ENCODE measurements at places on chromosomes 5 and 9.

- no peak for DNase-seq
Observed at GRCh38 chr5:106827061-106827460, 843.7 kb downstream of the EFNA5 start.

- DNase-seq = no peak
Observed at GRCh38 chr9:3455717-3456116, 70.1 kb downstream of the RFX3 start.

DNA sequence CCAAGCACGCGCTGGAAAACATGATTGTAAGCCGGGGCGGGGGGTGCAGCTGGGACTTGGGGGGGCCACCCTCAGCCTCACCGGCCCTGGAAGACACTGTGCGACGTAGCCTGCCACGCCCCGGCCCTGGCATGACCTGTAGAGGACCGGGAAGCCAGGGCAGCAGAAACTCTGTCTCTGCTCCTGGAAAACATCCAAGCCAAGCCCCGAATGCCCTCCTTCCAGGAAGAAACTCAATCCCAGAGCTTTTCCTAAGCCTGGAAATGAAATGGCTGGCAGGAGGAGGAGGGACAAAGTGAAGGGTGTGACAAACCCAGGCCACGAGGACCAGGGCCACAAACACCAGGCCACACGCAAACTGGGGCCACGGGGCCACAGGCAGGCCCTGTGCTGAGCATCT lies 55.4 kb downstream of the KCNT1 start:
- no peak for DNase-seq

DNA sequence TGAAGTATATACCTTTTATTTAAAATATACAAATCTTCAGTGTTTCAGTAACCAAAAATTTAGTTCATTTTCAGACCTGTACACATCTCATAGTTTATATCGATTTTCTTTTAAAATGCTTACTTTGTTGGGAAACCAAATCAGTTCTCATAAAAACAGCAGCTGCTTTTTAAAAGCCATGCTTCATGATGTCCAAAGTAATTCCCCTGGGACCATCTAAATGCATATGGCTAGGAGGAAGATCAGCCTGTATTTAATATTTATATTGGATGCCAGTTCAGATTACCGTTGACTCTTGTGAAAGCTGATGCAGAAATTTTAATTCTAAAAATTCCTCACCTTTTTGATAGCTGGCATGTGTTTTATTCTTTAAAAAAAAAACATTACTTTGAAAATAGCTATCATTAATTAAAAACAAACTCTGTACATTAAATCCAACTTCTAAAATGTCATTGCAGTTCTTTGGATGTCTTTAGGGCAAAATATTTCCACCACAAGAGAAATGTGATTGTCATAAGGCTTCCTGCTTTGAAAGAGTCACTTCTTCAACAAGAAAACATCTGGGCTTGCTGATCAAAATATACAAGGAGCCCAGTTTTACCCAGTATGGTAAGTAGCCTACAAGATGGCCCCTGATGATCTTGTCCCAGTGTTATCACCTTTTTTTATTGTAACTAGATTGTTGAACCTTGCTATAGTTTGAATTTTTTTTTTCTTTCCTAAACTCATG lies 1242.9 kb upstream of the CDH6 start:
- no peak for DNase-seq

- DNase-seq = no peak
Observed at GRCh38 chr9:72665421-72665820, 144.0 kb downstream of the TMC1 start.

- DNase-seq = peak; percentile 48
Observed at GRCh38 chr5:132385326-132386105, 16.0 kb downstream of the SLC22A5 start.

DNA sequence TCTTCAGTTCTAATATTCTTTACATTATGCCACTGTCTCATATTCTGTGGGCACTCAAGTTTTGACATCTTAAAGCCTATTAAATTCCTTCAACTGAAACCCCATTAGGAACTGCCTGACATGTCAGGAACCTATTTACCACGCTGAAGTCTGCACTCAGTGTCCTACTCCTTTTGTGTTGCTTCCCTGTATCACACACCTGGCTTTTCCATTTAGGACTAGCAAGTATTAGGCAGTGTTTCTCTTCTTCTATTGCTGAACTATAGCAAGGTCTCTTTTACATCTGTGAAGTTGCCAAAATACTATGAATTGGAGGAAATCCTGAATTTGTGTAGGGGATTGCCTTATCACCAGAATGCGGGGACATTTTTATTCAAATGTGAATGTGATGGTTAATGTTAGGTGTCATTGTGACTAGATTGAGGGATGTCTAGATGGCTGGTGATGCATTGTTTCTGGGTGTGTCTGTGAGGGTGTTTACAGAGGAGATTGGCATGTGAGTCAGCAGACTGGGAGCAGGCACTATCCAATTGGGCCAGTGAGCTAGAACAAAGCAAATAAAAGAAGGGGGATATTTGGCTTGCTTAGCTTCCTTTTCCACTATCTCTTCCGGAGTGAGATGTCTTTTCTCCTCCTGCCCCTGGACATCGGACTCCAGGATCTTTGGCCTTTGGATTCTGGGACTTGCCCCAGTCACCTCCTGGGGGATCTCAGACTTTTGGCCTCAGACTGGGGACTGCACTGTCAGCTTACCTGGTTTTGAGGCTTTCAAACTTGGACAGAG lies 21.2 kb upstream of the VCAN start:
- no peak for DNase-seq

DNA sequence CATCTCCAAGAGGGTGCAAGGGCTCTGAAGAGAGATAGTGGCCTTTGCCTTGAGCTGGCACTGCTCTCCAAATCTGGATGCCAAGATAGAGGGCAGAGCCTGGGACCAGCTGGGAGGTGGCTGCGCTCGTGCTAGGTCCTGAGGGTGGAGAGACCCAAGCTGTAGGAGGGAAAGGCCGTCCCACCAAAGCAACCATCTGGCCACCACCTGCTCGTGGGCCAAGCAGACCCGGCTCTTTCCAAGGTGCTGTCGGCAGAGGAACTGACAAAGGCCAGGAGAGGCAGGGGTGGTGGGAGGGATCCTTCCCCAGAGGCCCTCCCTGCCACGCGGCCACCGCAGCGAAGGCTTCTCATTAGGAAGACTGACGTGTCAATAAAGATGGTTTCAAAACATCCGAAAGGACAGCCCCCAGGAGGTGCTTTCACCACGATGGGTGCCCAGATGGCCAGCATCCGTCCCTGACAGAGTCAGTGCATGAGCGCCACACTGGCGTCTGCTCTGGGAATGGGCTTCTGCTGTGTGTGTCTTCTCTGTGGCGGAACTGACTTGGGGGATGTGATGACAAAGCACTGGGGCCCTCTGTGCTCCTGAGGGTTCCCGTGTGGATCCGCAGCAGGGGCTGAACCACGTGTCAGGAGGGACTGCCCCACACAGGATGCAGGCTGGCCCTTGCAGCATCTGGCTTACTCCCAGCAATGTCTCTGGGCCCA lies 213.5 kb downstream of the FANCC start:
- no peak for DNase-seq

DNA sequence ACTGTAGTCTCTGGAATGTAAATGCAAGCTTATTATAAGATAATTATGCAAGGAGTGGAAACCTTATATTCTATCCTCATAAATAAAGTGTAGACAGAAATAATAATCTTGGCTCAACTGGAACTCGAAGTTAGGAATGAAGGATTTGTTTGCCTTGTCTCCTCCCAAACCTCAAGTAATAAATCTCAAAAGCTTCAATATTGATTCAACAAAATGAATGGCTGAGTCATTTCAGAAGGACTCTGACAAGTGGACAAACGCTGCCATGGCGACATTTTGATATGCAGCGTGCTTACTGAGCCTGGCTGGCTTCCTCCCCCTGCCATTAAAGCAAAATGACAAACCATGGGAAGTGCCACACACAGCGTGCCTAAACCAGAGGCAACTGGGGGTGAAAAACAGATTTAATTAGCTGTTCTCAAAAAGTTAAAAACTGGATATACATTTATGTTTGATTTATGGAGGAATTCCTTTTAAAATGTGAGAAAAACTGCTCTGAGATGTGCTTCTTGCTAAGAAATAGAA lies 10.5 kb upstream of the ADGRV1 start:
- peak; percentile 82 for DNase-seq

DNA sequence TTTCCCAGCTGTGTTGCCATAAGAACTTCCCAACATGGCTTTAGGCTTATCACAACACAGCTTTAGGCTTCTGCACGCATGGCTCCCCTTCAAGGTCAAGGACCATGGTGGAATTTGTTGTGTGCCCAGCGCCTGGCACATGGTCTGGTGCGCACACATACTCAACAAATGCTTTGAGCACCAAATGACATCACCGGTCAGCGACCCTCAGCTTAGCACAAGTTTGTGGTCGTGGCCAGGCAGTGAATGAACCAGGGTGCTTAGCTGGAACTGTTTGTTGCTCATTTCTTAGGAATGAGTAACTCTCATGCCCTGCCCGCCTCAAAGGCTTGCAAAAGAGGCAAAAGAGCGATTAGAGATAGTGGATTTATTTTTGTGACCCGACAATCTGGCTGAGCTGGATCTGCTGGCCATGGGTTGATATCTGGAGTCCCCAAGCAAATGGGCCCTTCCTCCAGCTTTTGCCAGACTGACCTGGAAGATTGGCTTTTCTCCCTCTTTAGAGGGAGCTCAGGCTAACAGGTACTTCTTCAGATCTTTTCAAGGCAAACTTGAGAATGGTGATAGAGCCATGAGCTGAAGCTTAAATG lies 58.9 kb downstream of the DAP start:
- DNase-seq = no peak

DNA sequence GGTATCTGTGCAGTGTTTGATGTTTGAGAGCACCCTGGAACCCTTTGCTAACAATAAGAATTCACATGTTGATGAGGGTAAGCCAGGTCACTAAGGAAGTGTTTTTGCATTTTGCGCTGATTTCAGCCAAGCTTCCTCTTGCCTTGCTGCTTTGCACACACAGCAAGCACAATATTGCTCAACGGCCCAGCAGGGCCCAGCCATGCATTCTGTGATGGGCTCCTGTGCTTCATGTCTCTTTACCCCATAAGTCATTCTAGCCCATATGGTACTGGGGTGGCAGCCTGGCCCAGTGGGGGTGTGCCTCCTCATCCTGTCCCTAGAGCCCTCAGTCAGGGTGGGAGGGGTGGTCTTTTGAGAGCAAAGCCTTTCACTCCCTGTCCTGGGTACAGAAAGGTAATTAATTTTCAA lies 481.3 kb downstream of the GADD45G start:
- no peak for DNase-seq

DNA sequence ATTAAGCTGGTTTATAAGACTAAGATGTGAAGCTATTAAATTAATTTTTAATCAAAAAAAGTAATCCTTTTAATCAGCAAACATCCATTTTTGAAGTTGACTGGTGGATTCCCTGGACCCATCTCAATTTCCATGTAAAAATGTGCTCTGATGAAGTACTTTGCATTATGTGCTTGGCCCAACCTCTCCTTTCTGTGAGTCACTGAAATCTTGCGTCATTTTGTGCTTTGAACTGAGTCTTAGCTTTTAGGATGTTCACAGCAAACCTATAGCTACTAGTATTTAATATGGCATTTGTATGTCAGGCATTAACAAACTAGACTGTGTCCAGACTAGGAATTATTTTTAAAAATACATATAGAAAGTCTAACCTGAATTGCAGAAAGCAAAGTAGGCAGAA lies 55.0 kb upstream of the CDH12 start:
- DNase-seq = no peak

DNA sequence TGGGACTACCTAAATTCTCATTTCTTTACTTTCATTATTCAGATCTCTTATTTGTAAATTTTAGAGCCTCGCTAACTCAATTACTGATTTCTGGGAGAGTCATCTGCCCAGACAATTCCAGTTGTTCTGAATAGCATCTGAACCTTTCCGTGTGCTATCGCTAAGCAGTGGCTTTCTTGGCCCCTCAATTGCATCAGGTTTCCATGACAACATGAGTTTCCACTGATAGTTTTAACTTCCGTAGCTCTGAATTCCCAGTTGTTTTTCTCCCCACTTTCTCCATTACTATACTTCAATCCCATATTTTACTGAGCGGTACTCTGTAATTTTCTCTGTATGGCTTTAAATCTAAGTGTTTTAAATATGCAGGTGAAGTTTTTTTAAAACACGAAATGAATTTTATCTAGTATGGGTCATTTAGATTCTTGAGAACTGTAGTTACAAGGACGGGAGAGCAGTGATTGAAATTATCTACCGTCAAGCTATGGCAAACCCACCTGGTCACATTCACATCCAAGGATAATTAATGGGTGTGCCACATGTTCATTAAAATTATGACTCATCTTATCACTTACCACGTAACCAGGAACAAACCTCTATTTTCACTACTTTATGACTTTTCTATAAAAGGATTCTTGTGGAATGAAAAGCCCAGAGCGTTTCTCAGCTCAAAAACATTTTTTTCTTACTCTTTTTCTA lies 223.5 kb upstream of the PCSK5 start:
- DNase-seq = no peak

GRCh38 chr5:10400411-10400810 lies 41.3 kb upstream of the ROPN1L start:
- DNase-seq = no peak

GRCh38 chr9:108897324-108898096 lies 35.4 kb downstream of the ACTL7A start:
- no peak for DNase-seq

- peak; percentile 10 for DNase-seq
Observed at GRCh38 chr9:124478354-124478753, 28.1 kb downstream of the ADGRD2 start.
